ENCODE measurements at places on chromosomes 3 and 15.

DNA sequence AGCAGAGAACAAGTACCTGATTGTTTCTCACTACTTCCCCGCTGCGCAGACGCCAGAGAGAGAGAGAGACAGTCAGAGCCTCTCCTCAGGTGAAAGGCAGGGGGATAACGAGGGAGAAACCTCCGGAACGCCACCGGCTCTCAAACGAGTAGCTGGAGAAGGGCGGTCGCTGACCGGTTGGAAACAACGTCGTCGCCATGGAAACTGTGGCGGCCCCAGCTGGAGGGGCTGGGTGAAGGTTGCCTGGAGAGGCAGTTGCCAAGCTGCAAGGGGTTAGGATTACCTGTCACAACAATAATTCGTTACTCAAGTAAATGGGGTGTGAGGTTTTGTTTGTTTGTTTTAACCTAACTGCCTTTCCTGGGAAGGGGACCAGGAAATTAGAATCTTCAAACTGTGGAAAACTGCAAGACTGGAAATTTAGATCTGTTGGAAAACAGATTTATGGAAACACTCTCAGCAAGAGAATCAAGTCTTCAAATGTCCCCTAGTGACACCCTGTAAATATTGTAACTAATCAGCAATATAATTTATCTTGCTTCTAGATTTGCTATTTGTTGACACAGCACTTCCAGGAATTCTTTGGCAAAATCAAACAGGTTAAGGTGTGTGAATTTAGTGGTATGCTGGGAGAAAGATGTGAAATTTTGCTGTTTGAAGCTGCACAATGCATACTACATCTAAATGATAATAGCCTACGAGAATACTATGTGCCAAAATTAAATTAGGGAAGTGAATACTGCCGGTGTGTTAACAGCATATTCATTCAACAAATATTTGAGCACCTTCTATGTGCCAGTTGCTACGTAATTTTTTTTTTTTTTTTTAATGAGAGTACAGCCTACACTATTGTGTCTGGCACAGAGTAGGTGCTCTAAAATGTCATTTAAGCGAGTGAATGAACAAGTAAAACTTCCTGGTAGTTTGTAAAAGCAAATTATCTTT, at the start of gene DNAH12:
Gene DNAH12, minus strand, starts transcription at position 164 of the 945 bp plus-strand sequence. CDS start 1,474 bp downstream, outside the sequence.
- no peak for DNase-seq

- no peak for DNase-seq
Observed at GRCh38 chr15:99951511-99951910, 218.3 kb upstream of the LYSMD4 start.

DNA sequence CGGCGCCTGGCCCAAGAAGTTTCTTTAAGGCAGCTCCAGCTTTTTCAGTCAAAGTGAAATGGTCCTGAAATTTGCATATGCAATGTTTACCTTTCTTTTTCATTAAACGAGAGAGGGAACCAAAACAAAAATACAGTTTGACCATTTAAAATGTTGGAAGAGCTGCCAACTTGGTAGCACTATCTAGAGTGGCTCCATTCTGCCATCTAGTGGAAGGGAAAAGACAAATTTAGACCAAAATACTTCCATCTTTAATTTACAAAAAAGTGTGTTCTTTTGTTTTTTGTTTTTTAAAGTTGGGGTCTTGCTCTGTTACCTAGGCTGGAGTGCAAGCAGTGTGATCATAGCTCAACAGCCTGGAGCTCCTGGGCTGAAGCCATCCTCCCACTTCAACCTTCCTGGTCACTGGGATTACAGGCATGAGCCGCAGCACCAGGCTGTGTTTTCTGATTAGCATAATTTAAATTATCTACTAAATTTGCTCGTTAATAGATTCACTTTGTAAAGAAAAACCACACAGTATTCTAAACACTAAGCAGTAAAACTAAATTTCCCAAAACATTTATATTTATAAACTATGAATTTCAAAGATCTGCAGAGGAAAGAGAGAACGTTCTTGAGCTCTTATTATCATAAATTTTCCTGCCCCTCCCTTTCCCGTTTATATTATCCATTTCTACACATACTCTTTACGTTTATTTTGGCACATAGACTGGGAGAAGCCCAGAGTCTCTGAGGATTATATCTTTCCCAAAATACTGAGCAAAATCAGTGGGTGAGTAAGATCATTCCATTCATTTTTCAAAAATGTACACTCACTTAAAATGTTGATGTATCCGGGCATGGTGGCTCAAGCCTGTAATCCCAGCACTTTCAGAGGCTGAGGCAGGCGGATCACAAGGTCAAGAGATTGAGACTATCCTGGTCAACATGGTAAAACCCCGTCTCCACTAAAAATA, 15.4 kb upstream of the RFC4 start:
- no peak for DNase-seq

DNA sequence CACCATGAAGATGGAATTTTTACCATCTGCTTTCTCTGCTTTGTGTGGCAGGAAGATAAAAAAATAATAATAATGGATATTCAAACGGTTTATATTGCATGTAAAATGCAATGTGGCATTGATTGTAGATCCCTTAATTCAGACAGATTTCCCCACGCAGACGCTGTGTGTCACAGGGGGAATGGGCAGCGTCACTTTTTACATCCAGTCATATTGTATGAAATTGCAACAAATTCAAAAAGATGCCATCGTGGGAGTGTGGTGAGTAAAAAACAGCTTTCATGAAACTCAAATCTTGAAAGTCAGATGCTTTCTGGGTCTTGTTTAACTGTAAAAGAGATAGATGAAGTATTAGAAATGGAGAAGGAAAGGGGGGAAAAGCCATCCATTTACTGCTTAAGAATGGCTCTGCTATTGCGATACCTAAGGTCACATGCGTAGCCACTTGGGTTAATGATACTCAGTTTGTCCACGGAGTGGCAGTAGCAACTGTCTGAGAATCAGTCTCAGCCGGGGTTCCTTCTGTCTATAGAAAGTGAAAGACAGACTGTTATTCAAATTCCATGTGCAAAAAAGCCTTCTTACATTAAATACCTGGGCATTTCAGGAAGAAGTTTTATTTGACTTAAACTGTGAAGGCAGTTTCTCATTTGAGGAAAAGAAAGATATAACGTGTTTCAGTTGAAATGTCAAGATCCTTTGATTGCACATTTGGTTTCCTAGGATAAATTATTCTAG, 28.5 kb downstream of the BTD start:
- peak; percentile 74 for DNase-seq
